ENCODE measurements at places on chromosomes 5 and 9.

DNA sequence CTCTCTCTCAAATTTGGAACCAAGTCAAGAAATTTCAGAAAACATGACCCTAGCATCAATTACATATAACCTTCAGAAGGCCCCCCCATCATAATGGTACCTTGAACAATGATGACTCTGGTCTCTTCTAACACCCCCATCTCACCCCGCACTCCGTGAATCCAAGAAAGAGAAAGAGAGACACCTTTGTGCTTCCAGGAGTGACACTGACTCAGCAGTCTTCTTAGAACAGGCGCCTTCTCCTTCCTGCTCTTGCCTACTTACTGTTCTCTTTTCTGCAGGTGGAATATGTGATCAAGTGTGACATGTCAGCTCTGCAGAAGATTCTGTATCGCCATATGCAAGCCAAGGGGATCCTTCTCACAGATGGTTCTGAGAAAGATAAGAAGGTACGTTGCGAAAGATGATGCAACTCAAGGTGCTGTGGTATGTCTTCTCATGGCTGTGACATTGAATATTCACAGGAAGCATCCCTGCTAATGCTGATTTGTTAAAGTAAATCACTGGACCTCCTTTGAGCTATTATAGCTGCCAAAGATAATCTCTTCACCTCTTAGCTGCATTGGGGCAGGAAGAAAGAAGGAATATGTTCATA is 81.3 kb downstream of the SMARCA2 start:
- H3K4me3 ChIP-seq, result no peak overlapping the region
- H3K4me1 ChIP-seq, result no peaks in the 10 kb centered on the region
- H3K27ac ChIP-seq, result no peak overlapping the region

GRCh38 chr9:444528-444927 is 229.9 kb downstream of the DOCK8 start:
- H3K36me3 ChIP-seq, result no peaks in the 10 kb centered on the region
- H3K27me3 ChIP-seq, result no peaks in the 10 kb centered on the region
- H3K4me1 ChIP-seq, result no peaks in the 10 kb centered on the region

GRCh38 chr9:137740312-137740711 is 121.5 kb downstream of the EHMT1 start:
- DNase-seq, result no peak
- H3K27ac ChIP-seq, result no peak overlapping the region
- peaks cover 10% of the 10 kb centered on the region for H3K36me3 ChIP-seq
- H3K27me3 ChIP-seq, result no peaks in the 10 kb centered on the region
- H3K4me3 ChIP-seq, result no peak overlapping the region

DNA sequence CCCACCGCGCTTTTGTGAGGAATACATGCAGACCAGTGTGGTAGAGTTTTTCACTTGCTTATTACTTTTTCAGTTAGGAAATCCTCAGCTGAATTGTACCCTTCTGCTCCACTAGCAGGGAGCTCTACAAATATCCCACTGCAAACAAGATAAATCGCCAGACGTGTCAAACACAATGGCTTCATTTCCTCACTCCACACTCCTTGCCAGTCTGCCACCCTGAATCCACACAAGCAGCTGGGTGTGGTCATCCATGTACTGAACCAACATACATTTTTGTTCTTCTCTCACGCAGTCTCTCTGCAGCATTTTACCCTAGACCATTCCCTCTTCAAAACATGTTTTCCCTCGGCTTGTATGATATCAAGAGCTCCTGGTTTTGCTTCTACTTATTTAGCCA is 3.7 kb upstream of the ROR2 start:
- H3K36me3 ChIP-seq, result no peaks in the 10 kb centered on the region
- H3K4me1 ChIP-seq, result 0 out of 2 replicates have a peak, but pooled peaks cover 7% of the 10 kb centered on the region
- DNase-seq, result no peak
- H3K27me3 ChIP-seq, result peaks cover 35% of the 10 kb centered on the region

DNA sequence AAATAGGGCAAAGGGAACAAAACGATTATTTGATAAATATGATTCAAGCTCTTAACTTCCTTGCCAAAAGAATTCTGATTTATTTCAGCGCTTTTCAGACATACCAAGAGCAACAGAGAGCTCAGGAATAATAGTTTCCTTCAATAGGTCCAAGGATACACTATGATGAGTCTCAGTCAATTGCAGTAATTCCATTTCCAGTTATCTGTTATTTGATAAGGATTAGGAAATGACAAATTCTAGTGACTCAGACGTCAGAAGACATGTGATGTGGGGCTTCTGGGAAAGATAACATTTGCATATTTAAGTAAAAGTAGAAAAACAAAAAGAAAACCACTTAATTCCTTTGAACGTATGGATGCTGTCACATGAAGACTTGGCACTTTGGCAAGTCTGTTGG is 1250.8 kb upstream of the CDH18 start:
- no peaks in the 10 kb centered on the region for H3K27me3 ChIP-seq
- no peaks in the 10 kb centered on the region for H3K4me1 ChIP-seq
- no peaks in the 10 kb centered on the region for H3K36me3 ChIP-seq
- H3K4me3 ChIP-seq, result no peak overlapping the region
- no peak for DNase-seq

GRCh38 chr9:82443312-82443711 is 454.7 kb downstream of the SPATA31D1 start:
- no peaks in the 10 kb centered on the region for H3K4me1 ChIP-seq
- H3K27me3 ChIP-seq, result no peaks in the 10 kb centered on the region
- no peak overlapping the region for H3K4me3 ChIP-seq
- 0 out of 2 replicates have a peak, but pooled peaks cover 4% of the 10 kb centered on the region for H3K36me3 ChIP-seq
- DNase-seq, result no peak
- no peak overlapping the region for H3K27ac ChIP-seq

DNA sequence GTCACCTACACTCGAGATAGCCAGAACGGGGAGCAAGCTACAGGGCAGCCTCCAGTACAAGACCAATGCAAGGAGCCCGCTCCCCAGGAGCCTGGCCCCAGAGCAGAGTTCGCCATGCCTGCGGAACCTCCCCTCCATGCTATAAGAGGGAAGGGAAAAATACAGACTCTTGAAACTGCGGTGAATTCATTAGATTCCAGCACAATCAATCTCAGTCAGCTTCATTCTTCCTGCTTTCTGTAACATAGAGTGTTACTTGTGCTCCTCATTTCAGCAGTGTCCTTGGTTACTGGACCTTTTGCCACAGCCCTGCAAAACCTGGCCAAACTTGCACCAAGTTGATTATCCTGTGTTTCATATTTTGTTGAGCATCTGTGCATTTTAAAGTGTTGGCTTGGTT is 22.2 kb upstream of the CREBRF start:
- H3K36me3 ChIP-seq, result no peaks in the 10 kb centered on the region
- no peak for DNase-seq
- H3K27ac ChIP-seq, result no peak overlapping the region
- 0 out of 2 replicates have a peak, but pooled peaks cover 6% of the 10 kb centered on the region for H3K4me1 ChIP-seq
- no peaks in the 10 kb centered on the region for H3K27me3 ChIP-seq
- no peak overlapping the region for H3K4me3 ChIP-seq

DNA sequence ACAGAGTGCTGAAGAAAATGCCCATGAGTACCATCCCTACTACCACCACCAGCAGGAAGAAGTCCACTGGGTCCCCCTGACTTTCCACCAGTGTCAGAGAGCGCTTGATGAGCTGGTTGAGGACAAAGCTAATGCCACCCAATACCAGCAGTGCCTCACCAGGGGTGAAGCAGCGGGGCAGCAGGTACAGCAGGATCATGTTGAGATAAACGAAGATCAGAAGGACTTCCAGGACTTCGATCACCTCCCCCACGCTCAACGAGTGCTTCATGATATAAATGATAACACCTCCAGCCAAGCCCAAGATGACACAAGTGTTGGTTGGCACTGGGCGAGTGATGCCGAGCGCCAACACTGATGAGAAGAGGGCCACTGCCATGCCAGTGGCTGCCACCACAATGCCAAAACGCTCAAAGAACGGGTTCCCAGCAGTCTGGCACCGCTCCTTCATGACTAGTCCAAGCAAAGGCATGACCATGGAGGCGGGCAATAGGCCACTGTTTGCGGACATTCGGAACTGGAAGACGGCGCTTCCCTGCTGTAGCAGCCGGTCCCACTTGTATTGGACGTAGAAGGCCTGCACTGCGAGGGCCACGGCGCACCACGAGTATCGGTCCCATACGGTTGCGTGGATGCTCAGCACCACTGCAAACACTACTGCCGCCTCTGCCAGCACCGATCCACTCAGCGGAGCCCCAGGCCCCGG is 679 bp downstream of the DOLK start:
- H3K4me1 ChIP-seq, result no peaks in the 10 kb centered on the region
- peak overlapping the region; percentile 99 for H3K4me3 ChIP-seq
- no peaks in the 10 kb centered on the region for H3K27me3 ChIP-seq

DNA sequence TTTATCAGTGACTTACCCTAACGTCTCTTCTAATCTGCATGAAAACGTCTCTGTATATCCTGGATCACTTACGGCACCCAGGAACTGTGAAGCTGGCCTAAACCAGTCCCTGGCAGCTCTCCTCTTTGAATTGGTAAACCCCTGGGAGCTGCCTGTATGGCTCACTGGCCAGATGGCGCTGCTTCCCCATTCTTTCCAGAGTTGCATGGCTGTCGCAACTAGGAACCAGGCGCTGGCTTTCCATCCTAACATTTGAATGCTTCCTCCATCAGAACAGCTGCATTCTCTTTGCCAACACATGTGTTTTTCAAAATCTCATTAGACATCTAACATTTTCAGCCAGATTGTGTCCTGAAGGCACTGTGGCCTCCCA is 8.0 kb upstream of the PCA3 start:
- H3K4me3 ChIP-seq, result no peak overlapping the region
- H3K27ac ChIP-seq, result no peak overlapping the region
- DNase-seq, result peak; percentile 75
- no peaks in the 10 kb centered on the region for H3K27me3 ChIP-seq
- peaks cover 7% of the 10 kb centered on the region for H3K4me1 ChIP-seq
- H3K36me3 ChIP-seq, result no peaks in the 10 kb centered on the region

DNA sequence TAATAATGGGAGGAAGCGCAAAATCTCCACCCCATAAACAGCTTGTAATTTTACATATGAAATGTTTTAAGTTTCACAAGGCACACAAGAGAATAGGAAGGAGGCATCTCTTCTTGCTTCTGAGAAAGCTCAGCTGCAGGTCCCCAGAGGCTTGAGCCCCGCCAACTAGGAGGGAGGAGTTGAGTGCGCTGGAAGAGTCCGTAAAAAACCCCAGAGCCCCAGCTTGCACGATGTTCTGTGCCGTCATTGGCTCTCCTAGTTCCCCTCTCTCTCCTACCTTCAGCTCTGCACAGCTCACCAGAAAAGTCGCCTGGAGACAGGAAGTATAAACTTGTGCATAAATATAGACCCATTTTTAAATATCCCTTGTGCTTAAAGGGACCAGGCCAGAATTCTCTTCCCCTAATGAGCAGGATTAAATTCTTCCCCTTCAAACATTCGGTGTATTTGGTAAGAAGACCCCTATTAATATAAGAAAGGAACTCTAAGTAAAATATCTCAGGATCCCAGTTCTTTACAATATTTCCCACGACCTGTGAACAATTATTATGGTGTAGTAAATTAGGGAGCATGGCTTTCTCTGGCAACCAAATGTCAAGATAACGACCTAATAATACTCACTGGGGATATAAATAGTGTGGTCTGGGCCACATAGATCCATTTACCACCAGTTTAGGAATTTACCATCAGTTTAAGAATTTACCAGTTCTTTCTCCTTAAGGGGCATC is 13.7 kb downstream of the GLRX start:
- H3K27ac ChIP-seq, result no peak overlapping the region
- H3K36me3 ChIP-seq, result no peaks in the 10 kb centered on the region
- H3K27me3 ChIP-seq, result no peaks in the 10 kb centered on the region
- H3K4me3 ChIP-seq, result no peak overlapping the region

DNA sequence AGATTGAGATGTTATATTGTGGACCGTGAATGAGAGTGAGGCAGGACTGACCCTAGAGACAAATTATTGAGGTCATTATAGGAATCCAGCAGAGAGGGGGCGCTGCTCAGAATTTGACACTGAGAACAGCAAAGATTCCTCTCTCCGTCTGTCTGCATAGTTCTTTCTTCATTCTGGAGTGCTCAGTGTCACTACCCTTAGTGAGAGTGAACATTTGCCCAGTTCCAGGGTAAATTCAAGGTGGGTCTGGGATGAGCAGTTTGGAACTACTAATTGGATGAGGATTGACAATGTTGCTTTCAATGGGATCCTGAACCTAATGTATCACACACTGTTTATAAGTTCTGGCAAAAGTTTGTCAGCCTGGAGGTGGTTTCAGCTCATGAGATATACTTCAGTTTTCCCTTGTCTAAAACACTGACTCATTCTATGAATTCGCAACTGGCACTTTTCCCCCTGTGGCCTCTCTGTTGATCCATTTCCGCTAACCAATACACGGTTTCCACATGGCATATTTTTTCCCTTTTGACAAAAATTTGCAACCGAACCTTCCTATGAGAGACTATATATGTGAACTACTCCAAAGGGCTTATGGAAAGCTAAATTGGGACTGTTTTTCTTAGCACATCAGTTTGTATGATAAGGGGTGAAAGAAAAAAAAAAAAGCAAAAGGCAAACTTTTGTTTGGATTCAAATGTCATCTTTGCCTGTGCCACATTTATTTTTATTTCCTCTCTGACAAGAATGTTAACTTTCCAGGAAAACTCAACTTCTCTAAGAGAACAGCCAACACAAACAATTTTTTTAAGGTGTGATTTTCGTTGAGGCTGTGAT is 1240.7 kb upstream of the WWC1 start:
- H3K4me3 ChIP-seq, result no peak overlapping the region
- H3K27me3 ChIP-seq, result no peaks in the 10 kb centered on the region
- H3K27ac ChIP-seq, result no peak overlapping the region
- DNase-seq, result peak; percentile 79
- H3K4me1 ChIP-seq, result no peaks in the 10 kb centered on the region
- no peaks in the 10 kb centered on the region for H3K36me3 ChIP-seq

GRCh38 chr5:57696825-57697570 is 214.4 kb upstream of the ACTBL2 start:
- H3K27me3 ChIP-seq, result no peaks in the 10 kb centered on the region
- H3K27ac ChIP-seq, result no peak overlapping the region
- no peaks in the 10 kb centered on the region for H3K36me3 ChIP-seq
- peaks cover 5% of the 10 kb centered on the region for H3K4me1 ChIP-seq

GRCh38 chr5:143648696-143649095 is 163.3 kb upstream of the HMHB1 start:
- no peaks in the 10 kb centered on the region for H3K36me3 ChIP-seq
- H3K4me3 ChIP-seq, result no peak overlapping the region
- H3K27ac ChIP-seq, result no peak overlapping the region
- peak; percentile 46 for DNase-seq
- no peaks in the 10 kb centered on the region for H3K27me3 ChIP-seq
- H3K4me1 ChIP-seq, result 0 out of 2 replicates have a peak, but pooled peaks cover 4% of the 10 kb centered on the region

DNA sequence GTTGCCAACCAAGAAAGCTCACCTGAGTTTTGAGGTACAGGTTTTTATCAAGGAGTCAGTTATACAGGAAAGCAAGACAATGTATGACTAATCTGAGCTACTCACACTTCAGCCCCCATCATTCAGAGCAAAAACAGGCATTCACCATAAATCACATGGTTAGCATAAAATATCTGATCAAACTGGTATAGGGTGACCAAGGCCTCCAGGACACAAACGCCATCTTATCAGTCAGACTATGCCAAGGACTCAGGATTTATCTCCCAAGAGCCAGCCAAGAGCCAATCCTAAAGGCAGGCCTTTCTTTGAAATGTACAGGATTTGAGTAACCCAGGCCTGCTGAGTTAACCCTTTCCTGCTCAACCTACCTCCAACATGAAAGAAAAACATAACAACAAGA is 313.0 kb upstream of the NREP start:
- DNase-seq, result peak; percentile 17
- no peaks in the 10 kb centered on the region for H3K27me3 ChIP-seq
- no peak overlapping the region for H3K27ac ChIP-seq
- no peak overlapping the region for H3K4me3 ChIP-seq
- no peaks in the 10 kb centered on the region for H3K4me1 ChIP-seq

- 0 out of 2 replicates have a peak within 1 kb of the TSS, but pooled peaks have one; percentile 11 for H3K4me3 ChIP-seq
- no peak within 1 kb of the TSS for H3K27ac ChIP-seq
- no peaks in the 10 kb centered on the region for H3K36me3 ChIP-seq
- H3K4me1 ChIP-seq, result peaks cover 9% of the 10 kb centered on the region
- no peaks in the 10 kb centered on the region for H3K27me3 ChIP-seq
Observed at GRCh38 chr5:151591144-151591819, at the start of gene FAT2. Gene FAT2 (minus strand): TSS chr5:151591331. CDS start chr5:151568931, 22,400 bp downstream.

Data from GM23338 (cell line).